Trophoblast cell (in vitro differentiated cells and primary cell): ENCODE measurements at places on chromosomes 12 and 14.

GRCh38 chr12:64691795-64692583 is 67.2 kb downstream of the GNS start:
- no peak overlapping the region for H3K27ac ChIP-seq
- H3K27me3 ChIP-seq: no peaks in the 10 kb centered on the region
- peaks cover 12% of the 10 kb centered on the region for H3K36me3 ChIP-seq

- no peaks in the 10 kb centered on the region for H3K36me3 ChIP-seq
- H3K27ac ChIP-seq: no peak overlapping the region
- H3K27me3 ChIP-seq: no peaks in the 10 kb centered on the region
- H3K4me1 ChIP-seq: no peaks in the 10 kb centered on the region
These were observed 127.5 kb downstream of the ACSS3 start for GRCh38 chr12:81205416-81205815.

DNA sequence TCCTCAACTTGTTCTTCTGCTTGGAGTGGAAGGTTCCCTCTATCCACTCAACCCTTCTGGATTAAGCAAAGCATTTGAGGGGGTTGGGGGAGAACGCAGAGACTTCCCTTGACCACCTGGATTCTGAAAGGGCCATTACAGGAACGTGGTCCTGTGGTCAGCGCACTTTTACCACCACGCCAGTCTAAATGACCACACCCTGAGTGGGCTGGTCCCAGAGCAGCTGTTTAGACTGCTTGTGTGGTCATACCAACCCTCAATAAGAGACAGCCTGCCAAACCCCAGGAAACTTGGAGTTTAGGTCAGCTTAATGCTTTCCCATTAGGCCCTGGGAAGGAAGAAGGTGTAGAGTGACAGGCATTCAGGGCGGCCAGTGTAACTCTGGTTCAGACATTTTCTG is 165.5 kb upstream of the ATP2B1 start:
- no peak overlapping the region for H3K4me3 ChIP-seq
- H3K27me3 ChIP-seq: no peaks in the 10 kb centered on the region
- H3K27ac ChIP-seq: peak overlapping the region; percentile 25
- H3K36me3 ChIP-seq: no peaks in the 10 kb centered on the region
- no peak for DNase-seq

GRCh38 chr12:120240495-120240833 is 25.1 kb downstream of the PXN start:
- H3K4me1 ChIP-seq: peaks cover 38% of the 10 kb centered on the region
- H3K27me3 ChIP-seq: no peaks in the 10 kb centered on the region
- no peak overlapping the region for H3K27ac ChIP-seq
- H3K4me3 ChIP-seq: no peak overlapping the region
- DNase-seq: no peak
- peaks cover 14% of the 10 kb centered on the region for H3K36me3 ChIP-seq
